ENCODE measurements at places on chromosomes 1 and 21.
A peak's percentile ranks its signal among the peaks of the same experiment; 100 is the strongest.

- DNase-seq = no peak
Measured at GRCh38 chr1:49394200-49394599, 617.5 kb upstream of the BEND5 start.

GRCh38 chr21:14519000-14519399, 27.1 kb downstream of the SAMSN1 start:
- no peak for DNase-seq

DNA sequence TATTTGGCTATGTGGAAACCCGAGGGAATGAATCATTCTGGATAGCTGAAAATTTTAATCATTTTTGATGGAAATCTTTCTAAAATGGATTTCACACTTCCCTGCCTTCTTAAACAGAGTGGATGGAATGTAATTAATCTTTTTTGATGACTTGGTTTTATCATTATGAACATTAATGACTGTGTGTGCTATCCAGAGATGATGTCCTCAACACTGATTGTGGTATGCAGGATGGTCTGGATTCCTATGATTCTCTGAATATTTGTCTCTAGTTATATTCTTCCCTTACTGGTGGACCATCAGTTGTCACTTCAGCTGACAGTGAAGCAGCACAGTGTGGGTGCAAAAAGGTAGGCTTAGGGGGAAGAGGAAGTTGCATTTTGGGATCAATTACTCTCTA, 513.5 kb downstream of the LMO4 start:
- DNase-seq = no peak

- DNase-seq = no peak
Measured at GRCh38 chr21:35266546-35266945, 217.4 kb upstream of the RUNX1 start.

DNA sequence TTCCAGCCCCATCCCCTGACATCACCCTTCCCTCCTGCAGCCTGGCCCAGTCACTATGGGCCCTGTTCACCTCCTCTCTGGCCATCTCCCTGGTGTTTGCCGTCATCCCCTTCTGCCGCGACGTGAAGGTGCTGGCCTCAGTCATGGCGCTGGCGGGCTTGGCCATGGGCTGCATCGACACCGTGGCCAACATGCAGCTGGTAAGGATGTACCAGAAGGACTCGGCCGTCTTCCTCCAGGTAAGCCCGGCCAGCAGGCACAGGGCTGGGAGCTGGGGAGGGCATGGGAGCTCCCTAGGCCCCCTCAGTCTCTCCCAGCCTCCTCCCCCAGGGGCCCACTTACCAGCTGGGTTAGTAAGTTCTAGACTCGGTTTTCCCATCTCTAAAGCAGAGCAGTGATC, 52.1 kb downstream of the ELK4 start:
- no peak for DNase-seq

GRCh38 chr1:3380469-3380868, 74.0 kb upstream of the ARHGEF16 start:
- no peak for DNase-seq

DNA sequence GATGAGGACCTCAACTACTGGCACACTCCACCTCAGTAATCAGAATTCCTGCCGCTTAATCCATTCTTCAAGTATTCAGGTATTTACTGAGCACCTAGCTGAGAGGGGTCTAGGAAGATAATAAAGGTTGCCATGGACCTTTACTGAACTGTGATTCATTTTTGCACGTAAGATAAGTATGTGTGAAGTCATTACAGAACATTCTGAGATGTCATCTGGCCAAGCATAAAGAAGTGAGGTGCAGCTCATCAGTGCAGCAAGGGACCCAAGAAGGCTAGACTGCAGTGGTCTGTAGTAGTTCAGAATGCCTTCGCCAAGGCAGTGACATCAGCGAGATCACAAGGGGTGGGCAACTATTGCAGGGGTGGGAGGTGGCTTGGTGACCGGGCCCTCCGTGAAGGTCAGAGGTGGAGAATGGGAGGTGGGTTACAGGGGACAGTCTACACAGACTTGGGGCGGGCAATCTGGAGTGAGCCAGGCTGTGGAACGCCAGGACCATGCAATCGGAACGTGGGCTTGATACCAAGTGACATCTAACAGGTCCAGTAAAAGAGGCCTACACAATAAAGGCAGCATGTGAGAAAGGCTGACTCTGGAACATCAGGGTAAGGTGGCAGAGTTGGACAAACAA, 107.4 kb downstream of the SLC45A1 start:
- no peak for DNase-seq

- no peak for DNase-seq
Measured at GRCh38 chr1:210815641-210816550, 318.1 kb downstream of the KCNH1 start.

DNA sequence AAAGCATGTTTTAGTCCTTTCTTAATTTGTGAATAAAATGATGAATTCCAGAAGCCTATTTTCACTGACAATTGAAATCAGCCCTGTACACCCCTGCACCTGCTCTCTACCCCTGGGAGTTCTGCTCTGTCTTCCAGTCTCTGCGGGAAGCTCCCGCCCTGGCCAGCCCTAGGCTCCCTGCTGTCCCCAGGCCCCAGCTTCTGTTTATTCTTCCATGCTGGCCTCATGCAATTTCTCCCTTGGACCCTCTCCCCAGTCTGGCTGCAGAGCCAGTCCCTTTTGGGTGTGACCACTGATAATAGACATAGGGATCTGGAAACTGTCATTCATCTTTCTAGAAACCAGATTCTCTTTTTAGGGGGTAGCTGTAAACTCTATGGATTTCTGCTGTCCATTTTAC, 258.6 kb downstream of the GRIK3 start:
- no peak for DNase-seq

DNA sequence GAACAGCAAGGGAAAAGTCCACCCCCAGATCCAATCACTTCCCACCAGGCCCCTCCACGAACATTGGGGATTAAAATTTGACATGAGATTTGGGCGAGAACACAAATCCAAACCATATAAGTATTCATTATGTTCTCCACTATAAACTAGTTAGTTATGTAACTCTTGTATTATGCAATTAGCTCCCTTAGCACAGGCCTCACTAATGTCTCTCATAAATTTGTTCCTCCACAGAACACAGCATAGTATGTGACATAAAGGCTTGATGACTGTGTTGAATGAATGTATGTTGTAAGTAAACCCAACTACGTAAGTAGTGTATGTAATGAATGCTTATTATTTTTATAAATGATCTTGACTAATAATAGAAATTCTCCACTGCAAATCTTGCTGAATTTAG, 223.3 kb upstream of the ZRANB2 start:
- DNase-seq = no peak

GRCh38 chr21:45559216-45560105, 17.2 kb upstream of the SLC19A1 start:
- no peak for DNase-seq

DNA sequence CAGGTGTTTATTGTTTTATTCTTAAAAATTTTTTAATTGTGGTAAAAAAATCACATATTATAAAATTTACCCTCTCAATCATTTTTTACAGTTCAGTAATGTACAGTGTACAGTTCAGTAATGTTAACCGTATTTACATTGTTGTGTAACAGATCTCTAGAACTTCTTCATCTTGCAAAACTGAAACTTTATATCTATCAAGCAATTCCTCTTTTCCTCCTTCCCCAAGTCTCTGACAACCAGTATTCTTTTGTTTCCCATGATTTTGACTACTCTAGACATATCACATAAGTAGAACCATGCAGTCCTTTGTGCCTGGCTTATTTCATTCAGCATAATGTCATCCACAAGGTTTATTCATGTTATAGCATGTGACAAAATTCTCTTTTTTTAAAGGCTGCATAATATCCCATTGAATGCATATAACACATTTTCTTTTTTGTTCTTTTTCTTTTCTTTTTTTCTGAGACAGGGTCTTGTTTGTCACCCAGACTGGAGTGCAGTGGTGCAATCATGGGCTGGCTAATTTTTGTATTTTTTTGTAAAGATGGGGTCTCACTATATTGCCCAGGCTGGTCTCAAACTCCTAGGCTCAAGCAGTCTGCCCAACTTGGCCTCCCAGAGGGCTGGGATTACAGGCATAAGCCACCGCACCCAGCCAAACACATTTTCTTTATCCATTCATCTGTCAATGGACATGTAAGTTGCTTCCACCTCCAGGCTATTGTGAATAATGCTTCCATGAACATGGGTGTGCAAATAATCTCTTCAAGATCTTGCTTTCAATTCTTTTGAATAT, 17.2 kb upstream of the RCSD1 start:
- no peak for DNase-seq

GRCh38 chr1:145962157-145963102, 1.9 kb downstream of the ANKRD34A start:
- peak; percentile 60 for DNase-seq

DNA sequence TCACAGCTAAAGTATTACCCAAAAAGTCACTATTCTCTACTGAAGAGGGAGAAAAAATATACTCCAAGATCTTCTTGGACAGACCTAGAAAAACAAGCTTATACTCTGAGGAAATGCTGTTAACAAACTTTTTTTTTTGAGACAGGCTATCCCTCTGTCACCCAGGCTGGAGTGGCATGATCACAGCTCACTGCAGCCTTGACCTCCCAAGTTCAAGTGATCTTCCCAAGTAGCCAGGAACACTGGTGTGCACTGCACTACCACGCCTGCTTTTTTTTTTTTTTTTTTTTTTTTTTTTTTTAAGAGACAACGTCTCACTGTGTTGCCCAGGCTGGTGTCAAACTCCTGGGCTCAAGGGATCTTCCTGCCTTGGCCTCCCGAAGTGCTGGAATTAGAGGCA, 17.3 kb downstream of the GLRX2 start:
- DNase-seq = no peak

- no peak for DNase-seq
Measured at GRCh38 chr1:182668521-182669054, 15.8 kb downstream of the RGS8 start.

DNA sequence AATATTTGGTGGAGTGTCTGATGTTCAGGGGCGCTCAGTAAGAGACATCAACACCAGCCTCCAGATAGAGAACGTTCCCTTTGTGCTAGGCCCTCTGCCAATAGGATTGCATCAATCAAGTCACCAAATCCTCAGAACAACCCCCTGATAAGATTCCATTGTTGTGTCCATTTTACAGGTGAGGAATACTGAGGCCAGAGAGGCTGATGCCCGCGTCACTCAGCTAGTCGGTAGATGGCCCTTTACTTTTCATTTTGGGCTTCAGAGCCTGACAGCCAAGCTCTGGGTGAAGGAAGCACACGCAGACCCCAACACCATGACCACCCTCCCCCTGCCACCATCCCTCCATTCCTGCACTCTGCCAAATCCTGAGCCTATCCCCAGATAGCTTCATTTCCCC, 406.2 kb downstream of the PTPRU start:
- DNase-seq = no peak

DNA sequence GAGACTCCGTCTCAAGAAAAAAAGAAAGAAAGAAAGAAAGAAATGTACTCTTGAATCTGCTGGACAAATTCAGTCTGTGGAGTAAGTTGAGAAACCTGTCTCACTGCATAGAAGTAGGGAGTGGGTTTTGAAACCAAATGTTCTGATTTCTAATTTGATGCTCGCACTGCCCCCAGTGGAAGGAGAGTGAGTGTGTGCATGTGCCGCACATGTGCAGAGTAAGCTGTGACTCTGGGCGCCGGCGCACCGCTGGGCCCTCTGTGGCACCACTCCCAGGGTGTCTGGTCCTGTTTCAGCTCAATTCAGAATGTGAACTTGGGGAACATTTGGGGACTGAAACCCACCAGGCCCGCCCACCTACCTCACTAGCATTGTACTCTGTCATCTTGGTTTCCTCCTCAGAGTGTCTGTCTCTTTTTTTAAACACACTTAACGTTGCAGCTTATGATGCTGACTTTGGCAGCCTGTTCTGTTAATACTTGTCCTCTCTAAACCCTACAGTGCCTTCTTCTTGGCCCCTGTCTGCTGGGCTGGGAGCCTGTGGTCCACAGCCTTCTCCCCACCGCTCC, 104.6 kb downstream of the CACNA1E start:
- DNase-seq = no peak

DNA sequence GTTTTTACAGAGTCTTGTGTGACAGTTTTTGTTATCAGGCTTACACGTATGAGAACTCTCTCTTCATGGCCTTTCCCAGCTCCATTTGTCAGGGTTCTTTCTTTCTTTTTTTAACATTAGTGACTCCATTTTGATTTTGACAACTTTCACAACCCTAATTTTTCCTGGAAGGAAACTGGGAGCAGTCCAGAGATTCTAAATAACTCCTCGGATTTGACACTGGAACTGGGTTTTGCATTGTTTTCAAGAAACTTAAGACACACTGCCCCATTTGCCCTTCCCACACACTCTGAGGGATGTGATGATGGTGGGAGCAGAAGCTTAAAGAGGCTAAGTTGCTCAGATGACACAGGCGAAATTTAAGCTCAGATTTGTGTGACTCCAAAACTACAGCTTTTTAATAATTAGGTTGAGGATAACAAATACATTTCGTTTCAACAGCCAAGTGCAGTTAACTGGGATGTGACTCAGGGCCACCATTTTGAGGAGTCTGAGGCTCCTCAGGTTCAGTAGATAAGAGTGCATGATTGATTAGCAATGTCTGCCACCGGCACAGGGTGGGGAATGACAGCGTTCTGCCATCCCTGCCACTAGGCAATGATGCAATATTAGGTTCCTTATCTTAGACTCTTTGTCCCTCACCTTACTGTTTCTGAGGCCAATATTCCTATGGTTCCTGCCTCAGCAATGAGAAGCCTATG, 95.1 kb upstream of the ATP1A1 start:
- DNase-seq = no peak

GRCh38 chr1:89962024-89962741, 32.7 kb upstream of the ZNF326 start:
- no peak for DNase-seq

DNA sequence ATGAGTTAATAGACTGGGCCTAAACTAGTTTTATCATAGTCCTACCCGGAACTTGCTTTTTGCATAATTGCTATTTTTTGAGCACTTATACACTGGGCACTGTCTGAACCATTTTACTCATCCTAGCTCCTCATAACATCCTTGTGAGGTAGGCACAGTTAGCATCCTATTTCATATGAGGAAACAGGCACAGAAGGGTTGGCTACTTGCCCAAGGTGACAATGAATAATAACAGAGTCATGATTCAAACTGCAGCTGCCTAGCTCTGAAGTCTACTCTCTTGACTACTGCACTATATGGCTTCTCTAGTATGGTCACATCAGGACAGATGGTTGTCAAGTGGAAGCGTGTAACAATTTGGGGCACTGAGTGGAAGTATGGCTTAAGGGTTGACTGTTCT, 18.2 kb upstream of the RC3H1 start:
- no peak for DNase-seq

DNA sequence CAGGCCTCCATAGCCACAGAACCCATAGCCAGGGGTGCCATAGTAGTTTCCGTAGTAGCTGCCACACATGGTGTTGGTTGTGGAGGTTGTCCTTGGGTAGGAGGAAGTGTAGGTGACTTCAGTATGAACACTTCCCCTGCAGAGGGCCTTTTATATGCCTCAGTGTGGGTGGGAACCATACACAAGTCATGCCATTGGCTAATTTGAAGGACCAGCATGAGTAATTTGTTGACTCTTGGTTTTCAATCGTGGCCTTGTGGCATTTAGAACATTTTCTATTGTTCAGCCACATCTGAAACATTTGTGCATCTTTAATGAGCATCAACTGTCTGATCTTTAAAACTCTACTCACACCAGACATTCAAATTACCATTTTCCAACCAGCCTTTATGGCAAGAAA, at the start of gene KRTAP6-1:
KRTAP6-1 (minus strand) TSS at position 95 of the 400 bp plus-strand sequence; CDS start at position 69, 26 bp downstream.
- DNase-seq = no peak

GRCh38 chr21:45530423-45531113, 11.7 kb downstream of the SLC19A1 start:
- DNase-seq = peak; percentile 14
